ENCODE measurements at places on chromosomes 13 and 19.

GRCh38 chr19:38399537-38399936 is 3.4 kb upstream of the FAM98C start:
- no peak for DNase-seq

DNA sequence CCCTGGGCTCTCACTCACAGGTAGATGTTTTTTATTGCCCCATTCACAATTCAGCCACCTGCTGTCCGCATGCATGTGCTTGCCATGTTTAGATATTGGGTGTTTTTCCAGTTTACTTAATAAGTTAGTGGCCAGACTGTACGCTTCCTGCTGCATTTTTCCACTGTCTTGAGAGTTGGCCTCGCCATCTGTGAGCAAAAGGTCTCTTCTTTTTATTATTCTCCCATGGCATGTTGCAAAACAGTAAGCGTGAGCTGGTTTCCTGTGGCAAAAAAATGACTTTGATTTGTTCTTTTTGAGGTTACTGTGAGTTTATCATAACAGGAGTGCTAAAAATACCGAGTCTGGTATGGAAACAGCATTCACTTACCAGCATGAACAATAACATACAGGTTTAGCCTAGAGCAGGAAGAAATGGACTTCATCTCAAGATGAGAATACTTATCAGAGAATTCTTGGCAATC is 46.0 kb downstream of the SAE1 start:
- no peak for DNase-seq

- no peak for DNase-seq
Observed at GRCh38 chr13:67303661-67304333, 73.7 kb upstream of the PCDH9 start.

DNA sequence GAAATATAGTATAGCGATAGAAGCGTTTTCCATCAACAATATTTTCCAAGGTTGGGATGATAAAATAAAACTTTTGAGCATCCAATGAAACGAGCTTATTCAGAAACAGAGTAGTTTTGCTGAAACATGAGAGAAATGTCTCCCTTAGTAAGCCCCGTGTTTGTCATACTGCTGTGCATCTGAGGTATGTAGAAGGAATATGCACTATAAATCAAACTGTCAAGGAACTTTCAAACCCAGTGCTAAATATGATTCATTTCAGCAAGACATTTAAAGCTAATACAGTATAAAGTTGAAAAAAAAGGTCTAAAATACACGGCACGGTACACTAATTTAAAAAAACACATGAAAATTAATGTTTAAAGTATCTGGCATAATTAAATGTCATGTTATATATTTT is 546.2 kb downstream of the SLITRK5 start:
- DNase-seq: no peak

GRCh38 chr13:44540761-44541434 is 35.2 kb downstream of the TSC22D1 start:
- no peak for DNase-seq
